ENCODE measurements at places on chromosomes 5 and 9.

GRCh38 chr5:134590992-134591659 is 41.5 kb downstream of the SAR1B start:
- no peak for DNase-seq

- no peak for DNase-seq
These were observed 44.7 kb downstream of the GOLM1 start for GRCh38 chr9:86054695-86055094.

GRCh38 chr5:55904152-55904551 is 53.0 kb downstream of the IL31RA start:
- no peak for DNase-seq

GRCh38 chr9:126497660-126498275 is 116.0 kb upstream of the LMX1B start:
- DNase-seq, result no peak

- DNase-seq, result no peak
These were observed 163.6 kb upstream of the RORB start for GRCh38 chr9:74333384-74334032.

DNA sequence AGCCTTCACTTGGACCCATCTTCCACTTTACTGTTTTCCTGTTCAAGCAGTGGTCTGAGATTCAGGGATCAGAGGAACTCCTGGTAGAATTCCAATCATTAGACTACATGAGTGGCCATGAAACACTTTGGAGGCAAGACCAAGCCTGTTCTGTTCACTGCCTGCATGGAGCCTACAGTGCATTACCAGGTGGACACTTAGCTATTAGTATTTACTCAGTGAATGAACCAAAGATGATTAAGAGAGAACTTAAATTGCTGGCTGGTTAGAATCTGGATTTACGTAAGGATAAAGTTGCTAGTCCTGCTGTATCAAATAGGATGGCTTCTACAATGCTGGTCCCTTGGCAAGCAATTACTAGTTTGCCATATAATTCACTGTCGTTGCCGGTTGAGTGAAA is 245.5 kb downstream of the ARRDC3 start:
- DNase-seq, result no peak

GRCh38 chr5:166746506-166746905 is 1544.9 kb upstream of the WWC1 start:
- no peak for DNase-seq

GRCh38 chr5:93250424-93250823 is 330.6 kb downstream of the NR2F1-AS1 start:
- no peak for DNase-seq

DNA sequence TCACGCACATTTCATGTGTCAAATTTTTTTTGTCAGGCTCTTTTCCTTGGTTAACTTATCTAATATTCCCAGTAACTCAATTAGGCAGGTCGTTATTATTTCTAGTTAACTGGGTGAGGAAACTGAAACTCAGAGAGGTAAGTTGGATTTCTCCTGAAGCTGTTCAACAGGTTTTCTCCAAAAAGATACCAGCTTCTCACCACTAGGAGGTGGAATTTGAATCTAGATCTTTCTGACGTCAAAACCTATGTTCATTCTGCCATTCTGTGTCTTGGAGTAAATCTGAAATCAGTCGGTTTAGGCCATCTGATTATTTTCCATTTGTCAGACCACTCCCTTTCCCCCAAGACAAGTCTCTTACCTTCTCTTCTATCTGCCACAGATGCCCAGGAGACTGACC is 572.9 kb downstream of the ACTL7B start:
- DNase-seq, result no peak
